Naive thymus-derived CD8-positive, alpha-beta T cell (primary cell): ENCODE measurements at places on chromosomes 7 and 10. TPM values are rescaled to one million over a fixed set of nuclear protein-coding genes. Genes with fewer than 3 reads are reported as not detected.

DNA sequence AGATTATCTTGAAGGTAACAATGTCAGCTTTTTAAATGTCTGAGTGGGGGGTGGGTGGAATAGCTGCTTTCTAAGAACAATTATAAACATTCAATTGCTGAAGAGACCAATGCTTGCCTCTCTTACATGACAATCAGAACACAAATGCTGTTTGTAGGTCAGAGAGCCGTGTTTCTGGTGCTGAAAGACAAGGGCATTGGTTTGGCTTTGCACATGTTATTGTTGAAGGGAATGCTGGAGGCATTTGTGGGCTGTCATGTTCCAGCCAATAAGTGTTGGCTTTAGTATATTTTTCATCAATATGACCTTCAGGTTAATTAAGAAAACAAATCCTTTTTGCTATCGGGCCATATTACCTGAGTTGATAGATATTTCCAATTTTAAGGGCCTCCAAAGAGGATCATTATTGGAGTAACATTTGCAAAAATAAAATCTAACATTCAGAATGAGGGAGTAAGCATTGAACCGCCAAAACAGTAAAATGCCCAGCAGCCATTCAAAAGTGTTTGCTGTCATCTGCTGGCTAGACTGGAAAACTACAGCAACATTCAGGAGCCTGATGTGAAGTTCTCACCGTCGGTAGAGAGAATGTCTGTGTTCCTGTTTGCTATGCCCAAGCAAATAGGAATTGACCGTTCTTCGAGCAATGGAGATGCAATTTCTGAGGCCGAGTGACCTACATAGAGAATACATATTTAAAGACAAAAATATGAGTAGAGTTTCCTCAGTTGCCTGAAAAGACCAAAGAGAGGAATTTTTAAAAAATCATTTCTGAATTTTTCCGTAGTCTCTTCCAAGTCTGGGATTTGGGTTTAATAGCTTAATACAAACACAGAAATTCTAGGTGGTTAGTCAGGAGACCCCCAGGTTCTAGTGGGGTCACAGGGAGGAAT lies 118.9 kb downstream of the APBB1IP start:
- peaks cover 30% of the 10 kb centered on the region for H3K36me3 ChIP-seq
- peaks cover 35% of the 10 kb centered on the region for H3K4me1 ChIP-seq
- DNase-seq: peak; percentile 61
- no peak overlapping the region for H3K4me3 ChIP-seq

Gene MBL2
- total RNA-seq: not detected

Gene MICALL2
- total RNA-seq: 3.5 TPM

GRCh38 chr10:112815269-112816032 lies 134.6 kb upstream of the TCF7L2 start:
- DNase-seq: no peak
- no peaks in the 10 kb centered on the region for H3K4me1 ChIP-seq
- H3K4me3 ChIP-seq: no peak overlapping the region
- peaks cover 19% of the 10 kb centered on the region for H3K36me3 ChIP-seq
- H3K27me3 ChIP-seq: no peaks in the 10 kb centered on the region
- H3K27ac ChIP-seq: no peak overlapping the region

DNA sequence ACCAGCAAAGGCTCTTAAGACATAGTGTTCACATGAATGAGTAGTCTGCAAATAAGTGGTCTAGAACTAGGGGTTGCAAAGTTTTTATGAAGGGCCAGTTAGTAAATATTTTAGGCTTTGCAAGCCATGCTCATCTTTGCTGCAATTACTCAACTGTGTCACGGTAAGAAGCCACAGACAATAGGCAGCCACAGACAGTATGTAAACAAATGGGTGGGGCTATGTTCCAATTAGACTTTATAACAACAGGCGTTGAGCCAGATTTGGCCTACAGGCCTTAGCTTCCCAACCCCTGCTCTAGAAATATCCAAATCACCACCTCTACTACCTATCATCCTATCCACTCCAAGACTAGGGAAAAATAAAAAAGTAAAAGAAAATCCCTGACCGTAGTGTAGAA lies 9.2 kb downstream of the IKZF5 start:
- no peak for DNase-seq
- no peak overlapping the region for H3K27ac ChIP-seq
- peaks cover 7% of the 10 kb centered on the region for H3K36me3 ChIP-seq
- H3K27me3 ChIP-seq: no peaks in the 10 kb centered on the region

DNA sequence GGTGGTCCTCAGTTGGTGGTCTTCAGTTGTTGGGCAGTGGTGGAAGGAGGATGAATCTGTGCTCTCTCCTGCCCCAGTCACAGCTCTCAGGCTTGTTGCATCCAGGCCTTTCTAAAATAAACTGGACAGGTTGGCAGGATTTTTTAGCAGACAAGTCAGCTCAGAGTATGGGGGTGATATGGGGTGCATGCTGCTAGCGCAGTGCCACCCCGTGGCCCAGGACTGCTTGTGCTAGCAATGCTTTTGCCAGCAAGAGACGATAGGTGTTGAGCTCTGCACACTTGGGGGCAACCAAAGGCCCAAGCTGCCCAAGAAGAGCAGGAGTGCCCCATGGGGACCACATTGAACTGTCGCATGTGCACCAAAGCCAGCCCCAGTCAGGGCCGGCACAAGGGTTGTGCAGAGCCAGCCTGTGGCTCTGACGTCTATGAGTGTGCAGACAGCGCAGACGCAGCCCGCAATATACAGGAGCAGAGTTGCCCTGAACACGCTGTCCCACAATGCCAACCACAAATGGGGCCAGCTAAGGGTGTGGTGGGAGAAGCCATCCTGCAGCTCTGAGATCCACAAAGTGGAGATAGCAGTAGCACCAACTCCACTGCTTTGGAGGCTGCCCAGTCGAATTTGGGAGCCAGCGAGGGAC lies 49.8 kb upstream of the PDSS1 start:
- no peaks in the 10 kb centered on the region for H3K27me3 ChIP-seq
- peaks cover 21% of the 10 kb centered on the region for H3K4me1 ChIP-seq
- no peak overlapping the region for H3K4me3 ChIP-seq

DNA sequence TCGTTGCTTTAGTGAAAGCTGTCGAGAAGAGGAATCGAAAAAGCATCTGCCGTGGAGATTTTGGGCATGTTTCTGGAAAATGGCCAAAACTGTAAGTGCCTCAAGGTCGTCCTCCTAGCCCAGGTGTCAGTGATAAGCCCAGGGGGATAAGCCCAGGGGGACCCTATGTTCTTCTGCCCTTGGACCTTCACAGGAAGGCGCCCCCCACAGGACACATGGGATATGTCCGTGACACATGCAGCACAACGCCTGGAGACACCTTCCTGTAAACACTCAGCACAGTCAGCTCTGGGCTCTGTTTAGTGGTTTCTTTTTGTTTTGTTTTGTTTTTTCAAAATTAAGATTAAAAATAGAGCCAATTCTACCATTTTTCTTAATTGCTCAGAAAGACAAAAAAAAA lies 272.7 kb downstream of the KLF6 start:
- DNase-seq: no peak
- H3K4me3 ChIP-seq: no peak overlapping the region
- H3K27ac ChIP-seq: no peak overlapping the region
- no peaks in the 10 kb centered on the region for H3K4me1 ChIP-seq
- peaks cover 2% of the 10 kb centered on the region for H3K27me3 ChIP-seq

DNA sequence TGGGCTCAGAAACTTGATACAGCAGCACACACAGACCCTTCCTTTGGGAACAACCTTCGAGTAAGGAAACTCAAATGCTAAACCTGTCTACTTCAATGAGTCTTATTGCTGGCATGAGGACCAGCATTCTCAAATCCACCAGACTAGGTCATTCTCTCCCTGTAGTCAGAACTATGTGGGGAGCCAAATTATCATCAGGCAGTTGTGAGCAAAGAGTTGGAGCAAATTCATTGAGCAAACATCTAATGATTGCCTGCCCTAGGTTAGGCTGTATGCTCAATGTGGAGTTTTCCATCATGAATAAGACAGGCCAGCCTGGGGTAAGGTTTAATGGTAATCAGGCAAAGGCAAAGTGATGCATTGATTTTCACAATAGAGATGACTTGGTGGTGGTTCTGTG lies 3.6 kb downstream of the EPDR1 start:
- no peak overlapping the region for H3K4me3 ChIP-seq
- DNase-seq: no peak
- H3K27me3 ChIP-seq: peaks cover 30% of the 10 kb centered on the region
- H3K36me3 ChIP-seq: no peaks in the 10 kb centered on the region
- H3K27ac ChIP-seq: no peak overlapping the region

Gene CYP26C1
- 0.44 TPM for total RNA-seq

DNA sequence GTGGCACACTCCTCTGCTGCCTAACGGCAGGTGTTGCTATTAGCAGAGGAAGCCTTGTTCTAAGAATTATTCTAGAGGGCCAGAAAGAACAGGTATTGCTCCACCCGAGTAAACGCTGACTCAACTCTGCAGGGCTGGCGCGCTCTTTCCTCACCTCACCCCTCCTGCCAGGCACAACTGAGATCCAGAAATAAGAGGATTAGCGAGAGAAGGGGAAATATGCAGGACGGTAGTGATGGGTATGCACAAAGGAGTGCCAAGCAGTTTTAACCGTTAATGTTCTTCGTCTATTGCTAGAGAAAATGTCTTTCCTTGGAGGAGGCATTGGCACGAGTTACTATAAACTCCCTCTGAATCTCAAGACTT lies 369 bp upstream of the SCIN start:
- peak overlapping the region; percentile 67 for H3K4me3 ChIP-seq
- peaks cover 88% of the 10 kb centered on the region for H3K27me3 ChIP-seq
- H3K36me3 ChIP-seq: no peaks in the 10 kb centered on the region
- no peak for DNase-seq

DNA sequence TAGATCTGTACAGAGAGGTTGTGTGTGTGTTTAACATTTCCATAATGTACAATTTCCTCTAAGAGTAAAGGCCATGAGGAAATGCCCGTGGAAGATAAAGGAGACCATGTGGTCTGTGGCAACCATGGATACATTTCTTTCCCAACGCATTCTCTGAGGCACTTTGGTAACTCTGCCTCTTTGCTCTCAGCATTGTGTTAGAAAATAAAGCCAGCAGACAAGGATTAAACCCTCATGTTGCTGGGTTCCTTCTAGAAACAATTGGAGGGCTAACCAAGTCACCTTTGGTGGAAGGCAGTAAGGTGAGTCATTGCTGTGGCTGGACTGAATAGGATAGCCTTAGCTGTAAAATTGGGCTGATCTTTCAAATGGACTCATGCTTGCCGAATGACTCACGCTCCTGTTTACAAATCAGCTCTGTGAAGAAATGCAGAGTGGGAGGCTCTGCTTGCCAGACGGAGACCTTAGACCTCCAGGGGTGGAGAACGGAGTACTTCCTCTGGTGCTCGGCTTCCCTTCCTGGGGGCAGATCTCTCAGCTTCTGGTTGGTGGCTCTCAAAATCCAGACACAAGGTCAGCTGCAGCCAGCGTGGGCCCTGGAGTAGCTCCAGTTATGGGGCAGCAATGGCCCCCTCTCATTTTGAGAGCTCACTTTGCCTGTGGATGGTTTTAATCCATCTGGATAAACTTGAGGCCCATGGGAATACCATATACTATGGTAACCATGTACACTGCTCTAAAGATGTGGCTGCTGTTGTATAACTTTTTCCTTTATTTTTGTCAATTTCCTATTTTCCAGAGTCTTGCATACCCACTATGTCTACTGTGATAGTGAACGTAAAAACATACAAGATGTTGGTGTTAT lies 137.3 kb downstream of the TCF7L2 start:
- no peak overlapping the region for H3K4me3 ChIP-seq
- no peak overlapping the region for H3K27ac ChIP-seq
- H3K36me3 ChIP-seq: peaks cover 4% of the 10 kb centered on the region
- H3K27me3 ChIP-seq: no peaks in the 10 kb centered on the region
- no peak for DNase-seq

DNA sequence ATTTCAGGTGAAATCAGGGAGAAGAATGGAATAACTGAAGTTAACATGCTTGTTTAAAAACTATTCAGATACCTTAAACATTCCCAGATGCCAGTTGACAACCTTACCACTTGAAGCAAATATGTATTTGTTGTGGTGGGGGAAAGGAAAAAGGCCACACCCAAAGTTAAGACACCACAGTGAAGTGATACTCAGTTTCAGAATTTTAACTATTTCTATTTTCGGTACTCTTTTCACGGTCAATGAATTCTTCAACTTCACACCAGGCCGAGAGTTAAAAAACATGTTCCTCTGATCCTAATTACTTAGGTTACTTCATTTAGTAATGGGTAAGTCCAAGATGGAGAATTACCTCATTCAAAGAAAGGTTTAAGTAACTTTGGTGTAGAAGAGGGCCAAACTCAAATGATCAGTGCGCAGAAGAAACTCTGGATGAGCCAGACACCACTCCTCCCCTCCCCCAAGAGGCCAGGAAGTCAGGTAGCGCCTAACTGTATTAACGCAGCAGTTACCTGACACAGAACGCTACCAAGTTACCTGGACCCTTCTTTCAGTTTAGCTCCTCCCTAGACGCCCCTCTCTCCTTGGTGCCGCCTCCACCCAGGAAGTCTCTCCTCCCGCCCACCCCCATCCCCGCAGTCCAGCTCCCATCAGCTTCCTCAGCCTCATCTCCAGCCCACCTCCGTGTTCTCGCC lies 700 bp downstream of the MTPN start:
- no peaks in the 10 kb centered on the region for H3K27me3 ChIP-seq
- peak overlapping the region; percentile 98 for H3K27ac ChIP-seq
- H3K4me3 ChIP-seq: peak overlapping the region; percentile 77
- H3K4me1 ChIP-seq: peaks cover 78% of the 10 kb centered on the region
- H3K36me3 ChIP-seq: no peaks in the 10 kb centered on the region
- DNase-seq: peak; percentile 22

DNA sequence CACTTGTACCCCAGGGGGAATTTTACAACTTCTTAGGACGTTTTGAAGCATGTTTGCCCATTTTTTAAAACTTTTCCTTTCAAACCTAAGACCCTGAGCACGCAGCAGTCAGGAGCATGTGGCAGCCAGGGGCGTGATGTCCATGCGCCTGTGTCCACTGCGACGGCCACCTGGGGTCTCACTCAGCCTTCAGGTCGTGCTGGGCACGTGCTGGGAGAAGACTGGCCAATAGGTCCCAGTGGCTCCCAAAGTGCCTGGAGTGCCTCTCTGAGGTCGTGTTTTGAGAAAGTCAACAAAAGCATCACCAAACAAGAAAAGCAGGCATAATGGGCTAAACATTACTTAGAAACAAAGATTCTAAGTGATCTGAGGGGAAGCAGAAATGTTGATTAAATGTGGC lies 14.8 kb downstream of the LRRC27 start:
- no peak overlapping the region for H3K4me3 ChIP-seq
- peaks cover 22% of the 10 kb centered on the region for H3K36me3 ChIP-seq
- H3K27ac ChIP-seq: no peak overlapping the region
- no peaks in the 10 kb centered on the region for H3K27me3 ChIP-seq
- H3K4me1 ChIP-seq: peaks cover 3% of the 10 kb centered on the region

GRCh38 chr10:14670551-14671240 lies 104.0 kb downstream of the FAM107B start:
- peaks cover 6% of the 10 kb centered on the region for H3K36me3 ChIP-seq
- H3K27me3 ChIP-seq: no peaks in the 10 kb centered on the region
- H3K4me1 ChIP-seq: no peaks in the 10 kb centered on the region
- H3K27ac ChIP-seq: no peak overlapping the region
- H3K4me3 ChIP-seq: no peak overlapping the region

Gene ANLN
- 0.36 TPM for total RNA-seq

GRCh38 chr10:79947083-79947415 lies 1.9 kb downstream of the SFTPD start:
- no peak for DNase-seq
- H3K4me3 ChIP-seq: no peak overlapping the region
- H3K36me3 ChIP-seq: peaks cover 10% of the 10 kb centered on the region
- no peak overlapping the region for H3K27ac ChIP-seq
- no peaks in the 10 kb centered on the region for H3K4me1 ChIP-seq
